ENCODE measurements at places on chromosomes 3 and 15. TPM values are rescaled to one million over a fixed set of nuclear protein-coding genes. Genes with fewer than 3 reads are reported as not detected.

The ST3GAL6 gene
- 1.4 TPM for total RNA-seq

The TUSC7 gene
- not detected for total RNA-seq

The SLC12A1 gene
- not detected for total RNA-seq

The C3orf33 gene
- total RNA-seq: 1.9 TPM

The VIPR1 gene
- total RNA-seq: 6.2 TPM

The ZNF80 gene
- not detected for total RNA-seq

All from nasal cavity respiratory epithelium epithelial cell of viscerocranial mucosa (primary cell).